Osteoblast (primary cell): ENCODE measurements at places on chromosomes 2 and 18.

- no peak overlapping the region for H3K4me3 ChIP-seq
- DNase-seq: no peak
- H3K27me3 ChIP-seq: no peaks in the 10 kb centered on the region
- peak overlapping the region; percentile 95 for H3K27ac ChIP-seq
- peaks cover 59% of the 10 kb centered on the region for H3K36me3 ChIP-seq
Measured at GRCh38 chr2:101830146-101830545, 132.6 kb downstream of the MAP4K4 start.

GRCh38 chr2:136359121-136359965 is 241.4 kb upstream of the CXCR4 start:
- H3K4me1 ChIP-seq: no peaks in the 10 kb centered on the region
- H3K4me3 ChIP-seq: no peak overlapping the region

GRCh38 chr2:218547511-218547910 is 20.6 kb downstream of the USP37 start:
- H3K4me3 ChIP-seq: no peak overlapping the region
- H3K27ac ChIP-seq: no peak overlapping the region
- peaks cover 36% of the 10 kb centered on the region for H3K36me3 ChIP-seq
- H3K27me3 ChIP-seq: no peaks in the 10 kb centered on the region

GRCh38 chr2:164126960-164127660 is 391.3 kb upstream of the FIGN start:
- no peak overlapping the region for H3K27ac ChIP-seq
- H3K36me3 ChIP-seq: no peaks in the 10 kb centered on the region
- DNase-seq: no peak
- H3K4me3 ChIP-seq: no peak overlapping the region

DNA sequence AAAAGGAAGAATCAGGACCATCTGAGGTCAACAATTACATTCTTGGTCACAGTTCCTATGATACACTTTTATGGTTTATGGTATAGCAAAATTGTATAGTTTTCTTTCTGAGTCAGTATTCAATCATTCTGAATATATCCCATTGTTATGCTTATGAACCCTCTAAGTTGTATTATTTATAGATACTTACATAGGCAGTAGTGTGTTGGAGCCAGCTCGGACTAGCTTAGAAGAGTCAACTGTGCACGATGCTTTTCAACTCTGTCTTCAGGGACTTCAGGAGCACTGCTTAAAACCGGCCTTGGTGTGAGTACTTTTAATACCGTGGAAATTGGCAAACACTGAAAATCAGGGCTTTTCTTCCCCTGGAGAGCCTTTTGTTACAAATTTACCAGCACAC is 215.7 kb downstream of the IKZF2 start:
- DNase-seq: no peak
- H3K4me3 ChIP-seq: no peak overlapping the region
- peaks cover 4% of the 10 kb centered on the region for H3K4me1 ChIP-seq
- no peak overlapping the region for H3K27ac ChIP-seq

DNA sequence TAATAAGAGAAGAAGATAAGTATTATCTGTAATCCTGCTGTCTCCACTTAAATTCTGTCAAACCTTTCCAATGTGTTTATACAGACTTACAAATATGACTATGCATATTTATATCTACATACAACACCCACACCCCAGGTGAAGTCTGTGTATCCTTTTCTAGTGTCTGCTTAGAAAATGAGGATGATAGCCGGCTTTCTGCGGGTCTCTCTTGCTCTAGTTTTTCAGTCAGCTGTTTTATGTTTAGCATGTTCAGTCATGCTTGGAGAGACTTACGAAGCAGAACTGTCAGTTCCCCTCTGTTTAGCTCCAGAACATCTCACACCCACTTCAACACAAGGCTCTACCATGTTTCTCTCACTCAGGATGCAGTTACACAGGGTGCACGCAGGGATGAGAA is 137.3 kb upstream of the NFATC1 start:
- no peak overlapping the region for H3K4me3 ChIP-seq
- H3K27me3 ChIP-seq: no peaks in the 10 kb centered on the region
- no peak overlapping the region for H3K27ac ChIP-seq
- no peaks in the 10 kb centered on the region for H3K4me1 ChIP-seq
- H3K36me3 ChIP-seq: no peaks in the 10 kb centered on the region

DNA sequence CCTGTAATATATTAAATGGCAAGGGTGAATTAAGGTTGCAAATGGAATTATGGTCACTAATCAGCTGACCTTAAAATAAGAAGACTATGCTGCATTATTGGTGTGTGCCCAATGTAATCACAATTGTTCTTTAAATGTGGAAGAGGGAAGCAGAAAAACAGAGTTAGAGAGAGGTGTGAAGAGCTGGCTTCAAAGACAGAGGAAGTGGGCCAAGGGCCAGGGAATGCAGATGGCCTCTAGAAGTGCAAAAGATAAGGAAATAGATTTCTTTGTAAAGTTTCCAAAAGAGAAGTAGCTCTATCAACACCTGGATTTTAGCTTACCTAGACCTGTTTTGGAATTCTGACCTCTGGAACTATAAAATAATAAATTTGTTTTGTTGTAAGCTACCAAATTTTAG is 276.0 kb downstream of the LRRTM1 start:
- no peaks in the 10 kb centered on the region for H3K4me1 ChIP-seq
- no peaks in the 10 kb centered on the region for H3K27me3 ChIP-seq
- no peak overlapping the region for H3K27ac ChIP-seq

DNA sequence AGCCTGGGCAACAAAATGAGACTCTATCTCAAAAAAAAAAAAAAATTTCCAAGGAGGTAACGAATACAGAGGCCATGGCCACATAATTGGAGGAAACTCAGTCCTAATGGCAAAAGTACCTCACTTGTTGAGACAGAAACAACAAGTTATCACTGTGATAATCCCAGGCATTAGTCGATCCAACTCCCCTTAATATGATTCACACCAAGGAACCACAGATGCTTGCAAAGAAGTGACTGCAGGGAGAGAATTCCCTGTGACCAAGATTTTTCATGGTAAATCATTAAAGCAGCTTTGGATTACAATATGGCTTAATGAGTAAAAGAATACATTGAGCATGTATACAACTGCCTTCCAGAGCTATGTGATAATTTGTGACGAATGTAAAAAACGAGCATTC is 80.4 kb upstream of the RNU4ATAC start:
- H3K36me3 ChIP-seq: peaks cover 39% of the 10 kb centered on the region
- DNase-seq: peak; percentile 8
- no peaks in the 10 kb centered on the region for H3K4me1 ChIP-seq
- H3K4me3 ChIP-seq: no peak overlapping the region

DNA sequence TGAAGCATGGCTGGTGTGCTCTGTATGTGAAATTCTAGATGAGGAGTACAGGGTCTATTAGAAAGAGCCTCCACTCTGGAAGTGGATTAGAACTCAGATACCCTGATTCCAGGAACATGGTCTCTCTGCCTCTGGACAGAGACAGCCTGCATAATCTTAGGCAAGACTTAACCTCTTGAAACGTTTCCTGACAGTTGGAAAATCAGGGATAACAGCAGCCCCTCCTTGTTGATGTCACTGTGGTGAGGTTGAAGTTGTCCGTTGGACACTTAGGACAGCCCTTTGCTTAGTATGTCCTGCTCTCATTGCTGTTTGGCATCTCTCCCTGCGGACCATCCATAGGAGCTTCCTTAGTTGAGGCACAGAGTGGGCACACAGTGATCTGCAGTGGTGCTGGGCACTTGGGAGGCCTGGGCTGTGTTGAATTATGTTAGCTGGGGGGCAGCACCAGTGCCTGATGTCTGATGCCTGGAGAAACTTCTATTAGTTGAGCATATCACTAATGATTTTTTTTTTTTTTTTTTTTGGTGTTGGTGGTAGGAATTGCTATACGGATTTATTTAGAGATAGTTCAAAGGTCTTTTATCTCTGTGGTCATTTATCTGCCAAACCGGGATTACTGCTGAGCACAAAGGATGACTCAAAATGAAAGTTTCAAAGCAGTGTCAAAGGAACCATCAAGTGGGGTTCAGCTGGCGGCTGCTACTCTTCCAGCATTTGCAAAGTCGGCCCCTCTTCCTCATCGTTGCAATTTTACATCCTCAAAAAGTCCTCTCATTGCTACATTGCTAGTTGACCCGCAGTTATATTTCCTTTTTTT is 28.8 kb downstream of the SETBP1 start:
- no peaks in the 10 kb centered on the region for H3K27me3 ChIP-seq
- no peaks in the 10 kb centered on the region for H3K36me3 ChIP-seq

DNA sequence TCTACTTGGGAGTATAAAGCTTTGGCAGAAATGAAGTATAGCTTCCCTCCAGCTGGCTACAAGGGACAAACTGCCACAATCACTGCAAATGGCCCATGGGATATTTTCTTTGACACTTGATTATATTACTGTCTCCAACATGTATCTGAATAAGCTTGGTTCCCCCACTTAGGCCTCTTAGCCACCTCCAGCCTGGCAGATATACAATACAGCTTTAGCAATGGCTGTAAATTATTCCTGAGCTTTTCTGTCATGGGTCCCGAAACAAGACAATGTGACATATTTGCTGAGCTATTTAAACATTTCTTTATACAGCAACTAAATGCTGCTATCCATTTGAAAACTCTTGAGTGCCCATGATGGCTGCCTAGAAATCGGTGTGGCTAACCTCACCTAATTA is 406.2 kb downstream of the SUCLG1 start:
- no peak overlapping the region for H3K4me3 ChIP-seq
- no peaks in the 10 kb centered on the region for H3K27me3 ChIP-seq
- no peak for DNase-seq
- H3K27ac ChIP-seq: no peak overlapping the region
- H3K4me1 ChIP-seq: no peaks in the 10 kb centered on the region
- no peaks in the 10 kb centered on the region for H3K36me3 ChIP-seq

DNA sequence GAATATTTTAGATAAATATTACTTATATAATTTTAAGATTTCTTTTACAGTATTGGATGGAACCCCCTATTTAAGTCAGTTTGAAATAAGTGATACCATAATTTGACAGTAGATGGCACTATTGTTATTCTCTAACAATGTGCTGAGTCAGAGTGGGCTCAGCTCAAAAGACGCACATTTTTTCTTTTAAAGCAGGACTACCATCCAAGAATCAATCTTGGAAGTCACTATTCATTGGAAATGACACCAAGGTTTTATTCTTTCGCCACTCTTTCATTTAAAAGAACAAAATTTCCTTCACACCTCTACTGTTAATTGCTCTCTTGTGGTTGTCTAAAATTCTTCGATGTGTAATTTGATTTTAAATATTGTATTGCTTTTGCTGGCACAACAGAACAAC is 32.6 kb upstream of the SPAG16 start:
- H3K4me1 ChIP-seq: no peaks in the 10 kb centered on the region
- peak; percentile 18 for DNase-seq
- peak overlapping the region; percentile 37 for H3K4me3 ChIP-seq

- no peaks in the 10 kb centered on the region for H3K4me1 ChIP-seq
- H3K4me3 ChIP-seq: no peak overlapping the region
- no peak overlapping the region for H3K27ac ChIP-seq
- H3K36me3 ChIP-seq: no peaks in the 10 kb centered on the region
- H3K27me3 ChIP-seq: peaks cover 18% of the 10 kb centered on the region
Measured at GRCh38 chr2:10477443-10478297, 29.5 kb upstream of the ODC1 start.

DNA sequence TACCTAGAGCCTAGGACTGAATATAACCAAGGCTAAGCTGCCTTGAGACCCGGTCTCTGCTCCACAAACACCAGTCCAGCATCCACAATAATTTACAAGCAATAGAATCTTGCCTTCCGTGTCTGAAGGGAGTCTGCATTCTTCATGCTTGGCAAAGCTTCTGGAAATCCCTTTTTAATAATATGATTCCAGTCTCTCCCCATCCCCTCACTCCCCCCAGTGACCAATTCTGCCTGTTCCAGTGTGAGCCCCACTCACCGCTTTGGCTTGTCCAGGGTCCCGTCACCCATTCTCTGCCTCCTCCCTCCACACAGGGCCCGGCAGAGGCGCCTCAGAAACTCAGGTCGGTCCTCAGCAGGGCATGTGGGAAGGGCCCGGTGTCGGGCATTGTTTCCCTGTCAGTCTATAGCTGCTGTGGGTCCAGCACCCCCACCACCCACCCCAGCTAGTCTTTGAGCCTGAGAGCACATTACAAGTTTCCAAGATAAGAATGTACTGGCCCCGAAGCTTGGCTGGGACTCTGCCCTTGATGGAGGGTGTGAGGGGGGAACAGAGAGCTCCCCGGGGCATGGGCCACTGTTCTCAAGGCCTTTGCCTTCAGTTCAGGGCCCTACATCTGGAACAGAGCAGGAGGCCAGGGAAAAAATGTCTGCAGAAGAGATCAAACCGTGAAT is 129.7 kb upstream of the MYCN start:
- H3K27ac ChIP-seq: no peak overlapping the region
- H3K4me1 ChIP-seq: no peaks in the 10 kb centered on the region
- DNase-seq: no peak
- no peak overlapping the region for H3K4me3 ChIP-seq
- no peaks in the 10 kb centered on the region for H3K36me3 ChIP-seq

DNA sequence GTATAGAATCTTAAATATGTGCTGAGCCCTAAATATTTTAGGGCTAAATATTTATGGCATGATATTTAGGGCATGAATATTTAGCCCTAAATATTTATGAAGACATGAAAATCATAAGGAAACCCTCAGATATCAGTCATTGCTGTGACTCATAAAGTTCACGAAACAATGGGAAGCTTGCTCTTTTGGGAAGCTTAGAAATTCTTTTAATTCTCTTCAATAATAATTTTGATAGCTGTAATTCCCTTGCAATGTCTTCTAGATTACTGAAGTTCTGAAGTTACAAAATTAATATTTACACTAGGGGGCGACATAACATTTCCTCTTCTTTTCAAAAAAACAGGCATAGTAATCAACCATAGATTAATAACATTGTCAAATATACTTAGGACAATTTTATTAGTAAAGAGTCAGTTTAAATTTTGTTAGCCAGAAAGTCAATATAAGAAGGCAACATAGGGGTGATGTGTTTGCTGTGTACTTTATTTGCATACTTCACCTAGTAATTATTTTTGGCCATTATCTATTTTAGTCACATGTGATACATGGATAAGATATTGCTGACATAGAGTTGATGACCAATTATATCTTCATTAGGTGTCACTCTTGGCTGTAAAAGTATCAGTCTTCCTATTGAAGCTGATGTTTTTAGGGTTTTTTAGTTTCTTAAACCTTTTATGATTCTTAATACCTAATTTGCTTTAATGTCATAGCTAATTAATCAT is 13.2 kb downstream of the ZNF804A start:
- H3K27ac ChIP-seq: no peak overlapping the region
- DNase-seq: no peak
- no peaks in the 10 kb centered on the region for H3K4me1 ChIP-seq
- H3K27me3 ChIP-seq: no peaks in the 10 kb centered on the region
- no peaks in the 10 kb centered on the region for H3K36me3 ChIP-seq

DNA sequence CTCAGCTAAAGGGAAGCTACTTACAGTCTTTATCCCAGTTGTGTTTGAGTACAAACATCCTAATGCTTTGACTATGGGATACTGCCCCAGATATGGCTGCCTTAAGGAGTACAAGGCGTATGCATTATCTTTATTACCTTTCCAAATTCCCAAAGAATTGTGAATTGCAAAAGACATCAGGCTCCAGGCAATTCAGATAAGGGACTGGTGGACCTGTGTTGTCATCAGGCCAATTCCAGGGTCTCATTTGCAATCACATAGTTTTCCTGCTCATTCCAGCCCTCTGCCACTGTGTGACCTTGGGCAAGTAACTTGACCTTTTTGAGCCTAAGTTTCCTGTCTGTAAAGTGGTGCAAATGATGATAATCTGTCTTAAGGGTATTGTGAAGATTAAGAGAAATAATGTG is 137.5 kb downstream of the FMNL2 start:
- no peak for DNase-seq
- no peak overlapping the region for H3K4me3 ChIP-seq
- no peaks in the 10 kb centered on the region for H3K36me3 ChIP-seq
- peaks cover 13% of the 10 kb centered on the region for H3K4me1 ChIP-seq

GRCh38 chr18:13309748-13310670 is 91.4 kb downstream of the LDLRAD4 start:
- H3K36me3 ChIP-seq: no peaks in the 10 kb centered on the region
- H3K4me3 ChIP-seq: no peak overlapping the region
- no peaks in the 10 kb centered on the region for H3K27me3 ChIP-seq
- DNase-seq: no peak
